Lower lobe of right lung (tissue), 2 donors: ENCODE measurements at places on chromosomes 5 and 9. TPM values are rescaled to one million over a fixed set of nuclear protein-coding genes. Genes with fewer than 3 reads are reported as not detected.
A peak's percentile ranks its signal among the peaks of the same experiment; 100 is the strongest.

Gene SHISAL2B
- total RNA-seq = not detected

Gene ANKRD34B
- total RNA-seq = 0.30 TPM

Gene PCDHB8
- 2.6 TPM for total RNA-seq

Gene DPM2
- total RNA-seq = 33.7 TPM

DNA sequence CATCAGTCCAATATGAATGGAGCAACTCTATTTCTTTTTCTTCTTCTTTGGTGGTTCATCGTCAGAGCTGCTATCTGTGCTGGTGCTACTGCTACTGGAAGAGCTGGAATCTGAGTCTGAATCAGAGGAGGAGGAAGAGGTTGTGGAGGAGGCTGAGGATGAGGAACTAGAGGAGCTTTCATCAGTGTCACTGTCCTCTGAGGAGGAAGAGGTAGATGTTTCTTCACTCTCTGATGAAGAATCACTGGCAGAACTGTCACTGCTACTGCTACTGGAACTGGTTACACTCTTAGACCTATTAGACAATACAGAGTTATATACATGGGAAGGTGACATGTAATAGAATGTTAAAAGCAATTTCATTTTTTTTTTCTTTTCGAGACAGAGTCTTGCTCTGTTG, 27.8 kb downstream of the ZCCHC10 start:
- H3K4me1 ChIP-seq = no peaks in the 10 kb centered on the region
- H3K27ac ChIP-seq = no peak overlapping the region
- peaks cover 33% of the 10 kb centered on the region for H3K36me3 ChIP-seq
- DNase-seq = no peak
- no peak overlapping the region for H3K4me3 ChIP-seq

DNA sequence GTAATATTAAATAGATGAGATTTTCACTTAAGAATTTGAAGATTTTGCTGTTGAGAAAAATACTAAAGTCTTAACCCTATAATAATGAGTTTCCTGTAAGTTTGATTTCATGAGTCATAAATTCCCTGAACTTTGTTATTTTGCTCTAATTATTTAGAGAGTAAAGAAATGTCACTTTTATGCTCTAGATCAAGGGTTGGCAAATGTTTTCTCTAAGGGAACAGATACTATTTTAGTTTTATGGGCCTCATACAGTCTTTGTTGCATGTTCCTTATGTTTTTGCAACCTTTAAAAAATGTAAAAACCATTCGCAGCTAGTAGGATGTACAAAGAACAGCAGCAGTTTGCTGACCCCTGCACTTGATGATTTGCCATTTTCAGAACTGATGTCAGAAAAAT, 480 bp upstream of the TXNDC8 start:
- no peak overlapping the region for H3K27ac ChIP-seq
- DNase-seq = no peak
- no peaks in the 10 kb centered on the region for H3K4me1 ChIP-seq
- H3K27me3 ChIP-seq = no peaks in the 10 kb centered on the region
- H3K36me3 ChIP-seq = no peaks in the 10 kb centered on the region

DNA sequence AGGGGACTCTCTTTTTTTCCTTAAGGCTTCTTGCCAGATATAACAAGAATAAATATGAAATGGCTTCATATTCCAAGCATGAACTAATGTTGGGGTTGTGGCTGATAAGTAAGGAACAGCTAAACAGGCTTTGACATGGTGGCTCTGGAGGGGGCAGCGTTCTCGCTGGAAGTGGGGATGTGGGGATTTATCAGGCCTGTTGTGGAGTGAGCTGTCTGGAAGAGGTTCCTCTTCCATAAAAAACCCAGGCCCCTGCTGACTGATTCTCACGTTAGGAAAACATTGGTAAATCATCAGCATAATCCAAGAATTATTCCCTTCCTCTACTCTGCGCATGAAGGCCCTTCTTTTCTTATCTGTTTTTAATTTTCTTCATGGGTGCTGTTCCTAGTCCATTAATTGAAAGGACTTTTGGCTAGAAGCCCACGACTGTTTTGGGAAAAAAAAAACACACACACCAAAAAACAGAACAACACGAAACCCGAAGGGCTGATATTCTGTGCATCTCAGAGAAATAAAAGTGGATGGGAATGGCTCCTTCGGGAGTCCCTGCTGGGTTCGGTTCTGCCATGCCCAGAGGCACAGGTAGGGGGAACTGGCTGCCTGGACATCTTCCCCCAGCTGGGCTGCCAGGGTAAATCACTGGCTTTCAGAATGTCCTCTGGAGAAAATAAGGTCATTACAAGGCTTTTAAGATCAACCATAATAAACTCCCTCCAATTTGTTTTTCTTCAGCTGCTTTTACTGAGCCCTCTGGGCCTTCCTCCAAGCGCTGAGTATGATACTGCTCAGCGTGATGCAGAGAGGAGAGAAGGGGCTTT, 297.0 kb downstream of the SLIT3 start:
- no peak overlapping the region for H3K27ac ChIP-seq
- no peaks in the 10 kb centered on the region for H3K27me3 ChIP-seq
- no peak overlapping the region for H3K4me3 ChIP-seq
- no peak for DNase-seq
- H3K36me3 ChIP-seq = no peaks in the 10 kb centered on the region

DNA sequence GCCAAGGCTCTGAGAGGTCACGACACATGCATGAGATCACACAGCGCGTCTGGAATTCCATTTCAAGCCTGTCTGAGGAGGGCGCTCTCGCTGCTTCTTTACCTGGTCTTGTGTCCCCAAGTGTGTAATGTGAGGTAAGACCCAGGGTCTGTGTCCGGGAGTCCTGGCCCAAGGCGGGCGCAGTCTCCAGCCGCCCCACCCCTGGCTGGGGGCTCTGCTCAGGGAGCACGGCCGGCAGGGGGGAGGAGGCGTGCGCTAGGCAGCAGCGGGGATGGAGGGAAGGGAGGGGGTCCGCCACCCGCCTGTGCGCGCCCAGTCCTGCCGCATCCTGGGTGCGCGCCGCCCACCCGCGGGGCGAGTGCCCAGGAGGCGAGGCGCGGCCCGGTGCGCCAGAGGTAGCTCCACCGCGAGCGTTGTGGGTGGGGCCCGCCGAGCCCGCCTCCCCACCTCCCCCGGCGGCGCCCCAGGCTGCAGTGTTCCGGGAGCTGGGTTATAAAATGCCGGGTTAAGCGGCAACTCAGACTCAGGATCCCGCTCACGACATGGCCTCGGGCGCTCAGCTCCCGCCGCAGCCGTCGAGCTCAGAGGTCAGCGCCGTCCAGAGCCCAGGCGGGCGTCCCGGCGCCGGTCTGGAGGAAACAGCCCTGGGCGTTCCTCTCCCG, at the start of gene CCNI2:
Gene CCNI2 (plus strand): TSS at position 473 of the 662 bp plus-strand sequence. CDS start 70 bp downstream, at position 543.
- H3K36me3 ChIP-seq = peaks cover 8% of the 10 kb centered on the region
- peak within 1 kb of the TSS; percentile 48 for H3K27ac ChIP-seq
- peak; percentile 57 for DNase-seq

DNA sequence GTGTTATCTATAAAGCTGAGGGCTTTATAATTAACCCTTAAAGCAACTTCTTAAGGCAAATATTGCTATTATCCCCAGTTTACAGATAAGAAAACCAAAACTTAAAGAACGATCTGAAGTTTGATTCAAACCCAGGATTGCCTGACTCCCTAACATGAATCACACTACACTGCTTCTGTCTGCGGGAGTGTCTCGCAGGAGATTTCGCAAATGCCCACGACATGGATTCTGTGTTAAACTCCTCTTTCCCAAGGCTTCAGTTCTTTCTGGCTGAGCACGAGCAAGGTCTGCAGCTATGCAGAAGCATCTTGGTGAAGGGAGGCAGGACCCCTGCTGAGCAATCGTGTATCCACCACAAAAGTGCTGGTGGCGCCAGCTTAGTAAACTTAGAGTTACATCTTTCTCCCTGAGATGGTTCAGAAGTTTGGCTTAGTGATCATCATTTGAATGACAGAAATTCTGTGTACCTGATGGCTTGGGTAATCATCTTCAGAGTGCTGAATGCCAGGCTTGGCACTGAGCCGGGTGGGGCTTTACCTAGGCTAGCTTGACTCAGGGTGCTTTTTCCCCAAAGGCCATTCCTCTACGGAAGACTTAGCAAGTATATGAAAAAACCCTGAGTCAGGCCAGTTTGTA, 81.4 kb upstream of the PIK3R1 start:
- H3K36me3 ChIP-seq = no peaks in the 10 kb centered on the region
- no peak overlapping the region for H3K27ac ChIP-seq
- H3K4me3 ChIP-seq = no peak overlapping the region
- no peaks in the 10 kb centered on the region for H3K27me3 ChIP-seq

DNA sequence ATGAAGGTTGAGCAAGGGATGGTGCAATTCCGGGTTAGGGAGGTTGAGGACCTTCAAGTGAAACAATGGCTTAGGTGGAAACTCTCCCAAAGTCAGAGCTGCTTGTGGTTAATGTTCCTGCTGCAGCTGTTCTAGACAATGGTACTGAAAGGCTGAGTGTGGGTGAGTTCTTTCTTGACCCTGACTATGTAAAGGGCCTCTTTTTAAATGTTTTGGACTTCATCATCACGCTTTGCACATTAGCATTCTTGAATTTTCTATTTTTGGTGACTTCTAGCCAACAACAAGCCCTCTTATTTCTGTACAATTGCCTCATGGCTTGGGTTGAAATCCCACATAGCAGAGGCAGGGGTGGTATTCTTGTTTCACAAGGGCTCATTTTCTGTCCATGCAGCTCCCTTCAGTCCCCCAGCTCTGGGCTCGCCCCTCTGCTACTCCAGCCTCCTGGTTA, 136.3 kb upstream of the ANKRD55 start:
- no peak overlapping the region for H3K27ac ChIP-seq
- H3K36me3 ChIP-seq = no peaks in the 10 kb centered on the region
- H3K4me3 ChIP-seq = no peak overlapping the region
- DNase-seq = no peak
- H3K4me1 ChIP-seq = no peaks in the 10 kb centered on the region

DNA sequence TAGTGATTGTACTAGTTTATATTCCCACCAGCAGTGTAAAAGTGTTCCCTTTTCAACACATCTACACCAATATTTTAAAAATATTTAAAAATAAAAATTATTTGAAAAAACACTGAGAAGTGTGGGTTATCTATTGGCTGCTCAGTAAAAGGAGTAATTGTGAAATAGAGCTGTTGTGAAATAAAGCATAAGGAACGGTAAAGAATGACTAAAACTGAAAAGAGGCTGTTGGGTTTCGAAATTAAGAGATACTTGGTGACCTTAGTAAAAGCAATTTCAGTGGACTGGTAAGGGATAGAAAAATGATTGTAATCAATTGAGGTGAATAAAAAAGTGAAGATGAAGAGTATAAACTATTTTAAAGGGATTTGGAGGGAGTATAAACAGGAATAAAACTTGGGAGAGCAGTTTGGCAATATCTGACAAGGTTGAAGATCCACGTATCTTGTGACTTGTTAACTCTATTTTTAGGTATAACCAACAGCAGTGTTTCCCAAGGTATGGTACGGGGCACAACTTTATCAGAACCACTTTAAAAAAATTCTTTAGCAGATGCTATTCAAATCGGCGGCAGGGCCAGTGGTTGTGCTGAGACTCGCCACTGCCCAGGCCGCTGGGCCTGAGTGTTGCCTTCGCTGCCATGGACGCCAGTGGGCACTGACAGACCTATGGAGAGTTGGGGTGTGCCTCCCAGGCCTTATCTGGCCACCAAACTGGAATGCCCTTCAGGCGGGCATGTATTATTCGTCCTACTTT, 63.3 kb downstream of the TMEM38B start:
- H3K4me1 ChIP-seq = no peaks in the 10 kb centered on the region
- no peaks in the 10 kb centered on the region for H3K36me3 ChIP-seq
- no peak overlapping the region for H3K4me3 ChIP-seq
- H3K27ac ChIP-seq = no peak overlapping the region

DNA sequence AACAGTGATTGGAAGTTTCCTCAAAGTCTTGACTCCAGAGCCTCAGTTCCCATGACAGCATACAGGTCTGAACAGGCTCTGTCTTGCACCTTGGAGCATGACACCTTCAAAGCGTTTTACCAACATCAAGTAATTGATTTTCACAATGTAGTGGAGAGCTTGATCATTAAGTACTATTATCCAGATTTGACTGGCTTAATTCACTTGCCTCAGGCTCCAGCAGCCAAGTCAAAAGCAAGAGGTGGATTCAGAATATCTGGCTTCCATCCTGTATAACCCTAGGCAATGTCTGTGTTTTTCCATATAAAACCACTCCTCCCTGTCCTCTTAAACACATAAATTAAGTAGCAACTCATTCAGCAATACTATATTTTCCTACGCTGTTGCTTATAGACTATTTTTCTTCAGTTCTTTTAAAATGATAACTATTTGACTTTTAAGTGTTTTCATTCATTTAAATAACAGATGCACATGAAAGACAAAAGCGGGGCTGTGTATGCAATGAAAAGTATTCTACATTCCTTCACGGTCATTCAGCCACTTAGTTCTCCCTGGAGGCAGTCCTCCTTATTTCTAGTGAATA, 150.8 kb upstream of the RANBP3L start:
- H3K4me1 ChIP-seq = no peaks in the 10 kb centered on the region
- DNase-seq = no peak
- no peaks in the 10 kb centered on the region for H3K36me3 ChIP-seq
- no peak overlapping the region for H3K4me3 ChIP-seq

DNA sequence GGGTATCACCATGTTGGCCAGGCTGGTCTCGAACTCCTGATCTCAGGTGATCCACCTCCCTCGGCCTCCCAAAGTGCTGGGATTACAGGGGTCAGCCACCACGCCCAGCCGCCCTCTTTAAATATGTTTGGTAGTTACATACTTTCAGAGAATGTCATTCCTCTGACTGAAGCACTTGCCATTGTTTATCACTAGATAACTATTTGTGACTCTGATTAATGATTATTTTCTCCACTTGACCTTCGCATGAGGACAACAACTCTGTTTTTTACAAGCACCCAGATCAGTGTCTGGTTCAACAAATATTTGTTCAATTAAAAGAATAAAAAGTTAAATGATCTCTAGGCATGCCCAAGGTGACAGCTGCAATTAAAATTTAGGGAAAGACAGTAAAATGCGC, 56.2 kb downstream of the CLINT1 start:
- H3K27me3 ChIP-seq = no peaks in the 10 kb centered on the region
- H3K27ac ChIP-seq = no peak overlapping the region
- H3K36me3 ChIP-seq = peaks cover 55% of the 10 kb centered on the region
- H3K4me3 ChIP-seq = no peak overlapping the region
- peaks cover 3% of the 10 kb centered on the region for H3K4me1 ChIP-seq

GRCh38 chr5:148887123-148887881, 60.9 kb downstream of the ADRB2 start:
- no peak overlapping the region for H3K4me3 ChIP-seq
- no peak overlapping the region for H3K27ac ChIP-seq
- H3K27me3 ChIP-seq = no peaks in the 10 kb centered on the region
- no peak for DNase-seq

DNA sequence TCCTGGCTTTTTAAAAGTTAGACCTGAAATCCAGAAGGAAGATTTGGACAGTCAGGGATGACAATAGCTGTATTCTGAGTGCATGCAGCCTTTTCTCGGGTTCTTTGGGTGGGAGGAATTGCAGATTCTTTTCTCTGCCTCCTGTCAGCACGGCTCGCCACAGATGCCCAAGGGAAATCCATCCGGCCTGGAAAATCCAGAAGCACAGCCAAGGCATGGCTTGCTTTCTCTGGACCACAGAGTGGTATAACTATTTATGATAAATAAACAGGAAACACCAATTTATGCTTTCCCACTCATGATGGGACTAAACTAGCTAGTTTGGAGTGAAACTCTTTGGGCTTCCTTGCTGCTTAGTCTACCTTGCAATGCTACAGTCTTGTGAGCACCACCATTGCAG, 59.1 kb downstream of the C9orf152 start:
- H3K36me3 ChIP-seq = no peaks in the 10 kb centered on the region
- peak overlapping the region; percentile 33 for H3K4me3 ChIP-seq
- peak overlapping the region; percentile 32 for H3K27ac ChIP-seq
- H3K4me1 ChIP-seq = peaks cover 82% of the 10 kb centered on the region
- H3K27me3 ChIP-seq = no peaks in the 10 kb centered on the region
- no peak for DNase-seq

- no peaks in the 10 kb centered on the region for H3K4me1 ChIP-seq
- no peaks in the 10 kb centered on the region for H3K27me3 ChIP-seq
- DNase-seq = no peak
- no peak overlapping the region for H3K27ac ChIP-seq
- H3K36me3 ChIP-seq = no peaks in the 10 kb centered on the region
Measured at GRCh38 chr9:104256031-104256695, 162.1 kb downstream of the SMC2 start.
